ENCODE measurements at places on chromosomes 5 and 9.

DNA sequence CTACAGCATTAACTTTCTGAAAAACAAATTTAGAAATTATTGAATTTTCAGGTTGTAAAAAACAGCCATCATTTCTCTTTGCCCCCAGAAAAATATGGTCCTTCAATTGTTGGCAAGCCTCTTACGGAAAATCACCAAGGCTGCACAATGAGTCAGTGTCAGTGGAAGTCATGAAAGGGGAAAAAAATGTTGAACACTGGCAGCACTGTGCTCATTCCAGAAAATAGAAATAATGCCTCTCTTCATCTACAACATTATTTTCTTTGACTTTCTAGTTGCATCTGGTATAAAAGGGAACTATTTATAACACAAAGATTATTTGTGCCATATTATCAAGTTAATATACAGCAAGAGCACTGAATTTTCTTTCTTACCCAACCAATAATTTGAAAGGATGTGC is 26.7 kb upstream of the STK32A start:
- DNase-seq: no peak

DNA sequence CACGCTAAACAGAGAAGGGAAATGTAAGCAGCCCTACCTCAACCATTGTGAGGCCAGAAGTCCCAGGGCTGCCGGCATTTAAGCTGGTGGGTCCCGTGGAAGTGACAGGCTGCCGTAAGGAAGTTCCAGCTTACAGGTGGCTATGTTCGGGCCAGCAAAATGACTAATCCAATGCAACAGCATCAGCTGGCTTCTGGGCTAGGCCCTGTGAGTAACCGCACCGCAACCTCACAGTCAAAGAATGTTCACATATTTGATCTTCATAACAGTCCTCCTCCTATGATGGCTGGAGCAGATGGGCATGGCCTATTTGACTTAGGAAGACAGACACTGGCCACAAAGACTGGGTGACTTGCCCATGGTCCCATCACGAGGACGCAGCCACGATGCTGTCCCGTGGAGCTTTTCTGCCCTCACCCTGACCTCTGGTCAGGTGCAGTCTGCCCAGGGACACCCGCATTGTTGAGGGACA is 88.2 kb downstream of the LIFR start:
- no peak for DNase-seq

DNA sequence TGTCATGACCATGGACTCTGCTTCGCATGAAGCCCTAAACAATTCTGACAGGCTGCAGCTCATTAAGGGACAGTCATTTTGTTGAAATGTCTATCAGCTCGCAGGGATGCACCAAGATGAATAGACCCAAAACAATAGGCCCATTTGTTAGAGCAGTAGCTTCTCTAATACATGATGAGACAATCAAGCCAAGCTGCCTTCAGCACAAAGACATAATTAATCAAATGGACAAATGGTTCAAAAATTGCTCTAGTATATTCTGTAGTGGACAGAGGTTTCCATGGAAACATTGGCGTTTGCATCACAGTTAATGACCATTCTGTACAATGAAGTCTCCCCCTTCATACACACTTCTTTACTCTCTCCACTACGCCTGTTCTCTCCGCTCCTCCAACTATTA is 274.6 kb downstream of the ANXA1 start:
- no peak for DNase-seq

GRCh38 chr5:86374611-86375010 is 243.1 kb upstream of the COX7C start:
- DNase-seq: no peak

DNA sequence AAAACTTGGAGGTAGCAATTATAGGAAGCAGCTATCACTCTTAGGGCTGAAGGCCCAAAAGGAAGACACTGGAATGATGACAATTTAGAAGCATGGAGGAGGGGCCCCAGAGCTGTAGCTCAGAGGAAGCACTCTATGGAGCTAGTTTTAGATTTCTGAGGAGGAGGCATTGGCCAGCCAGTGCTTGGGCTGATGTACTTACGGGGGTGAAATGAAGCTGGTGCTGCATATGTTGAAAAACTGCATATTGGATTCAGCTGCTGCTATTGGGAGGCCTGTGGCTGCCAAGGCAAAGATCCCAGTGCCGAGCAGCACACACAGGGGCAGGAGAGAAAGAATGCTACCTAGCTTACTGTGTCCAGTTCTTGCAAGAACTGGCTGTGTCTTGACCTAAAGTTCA is 53.9 kb upstream of the HMHB1 start:
- DNase-seq: no peak

All from chondrocyte (in vitro differentiated cells).